Heart right ventricle (tissue), 16 donors: ENCODE measurements at places on chromosomes 2 and 18. TPM values are rescaled to one million over a fixed set of nuclear protein-coding genes. Genes with fewer than 3 reads are reported as not detected.
A peak's percentile ranks its signal among the peaks of the same experiment; 100 is the strongest.

PJVK gene
- 1.7 TPM for total RNA-seq

FEV gene
- total RNA-seq: not detected

ACTR2 gene
- 92.3 TPM for total RNA-seq

ABCG5 gene
- total RNA-seq: not detected

OR6B2 gene
- total RNA-seq: not detected

DNA sequence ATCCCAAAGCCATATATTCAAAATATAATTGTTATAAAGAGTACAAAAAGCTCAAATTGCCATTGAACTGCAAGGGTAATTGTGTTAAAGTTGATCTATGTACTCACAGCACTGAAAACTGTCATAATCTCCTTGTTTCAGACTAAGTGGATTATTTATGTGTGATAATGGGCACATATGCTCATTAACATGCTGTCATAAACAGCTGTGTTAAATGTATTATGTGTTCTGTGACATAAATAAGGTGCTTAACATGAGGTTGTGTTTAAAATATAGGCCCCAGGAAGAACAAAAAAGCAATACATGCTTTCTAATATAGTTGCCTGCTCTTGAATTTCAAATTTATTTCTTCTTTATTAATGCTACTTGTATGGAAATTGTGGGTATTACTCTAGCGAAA is 409.5 kb downstream of the DCC start:
- no peak for DNase-seq

- no peak for DNase-seq
These were observed 62.6 kb downstream of the ITGB6 start for GRCh38 chr2:160137464-160137863.

- no peak for DNase-seq
These were observed 66.7 kb downstream of the SKA1 start for GRCh38 chr18:50441501-50441900.

GRCh38 chr2:230052299-230052698 is 16.4 kb downstream of the SLC16A14 start:
- DNase-seq: no peak

DNA sequence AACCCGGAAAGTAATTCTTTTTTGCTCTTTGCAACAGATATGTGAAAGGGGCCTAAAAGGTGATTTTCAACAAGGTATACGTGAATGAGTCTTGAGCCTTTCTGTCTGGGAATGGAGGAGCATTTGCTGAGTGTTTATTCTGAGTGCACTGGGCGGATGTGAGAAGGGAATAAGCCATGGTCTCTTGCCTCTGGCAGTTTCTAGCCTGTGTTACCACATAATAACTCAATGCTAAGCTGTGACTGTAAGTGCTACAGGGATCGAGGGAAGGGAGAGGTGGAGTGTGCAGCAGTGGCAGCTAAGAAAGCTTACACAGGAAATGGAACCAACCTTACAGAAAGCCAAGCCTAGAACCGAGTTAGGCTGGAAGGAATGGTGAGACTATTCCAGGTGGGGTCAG is 444.3 kb downstream of the SLC4A3 start:
- DNase-seq: no peak

DNA sequence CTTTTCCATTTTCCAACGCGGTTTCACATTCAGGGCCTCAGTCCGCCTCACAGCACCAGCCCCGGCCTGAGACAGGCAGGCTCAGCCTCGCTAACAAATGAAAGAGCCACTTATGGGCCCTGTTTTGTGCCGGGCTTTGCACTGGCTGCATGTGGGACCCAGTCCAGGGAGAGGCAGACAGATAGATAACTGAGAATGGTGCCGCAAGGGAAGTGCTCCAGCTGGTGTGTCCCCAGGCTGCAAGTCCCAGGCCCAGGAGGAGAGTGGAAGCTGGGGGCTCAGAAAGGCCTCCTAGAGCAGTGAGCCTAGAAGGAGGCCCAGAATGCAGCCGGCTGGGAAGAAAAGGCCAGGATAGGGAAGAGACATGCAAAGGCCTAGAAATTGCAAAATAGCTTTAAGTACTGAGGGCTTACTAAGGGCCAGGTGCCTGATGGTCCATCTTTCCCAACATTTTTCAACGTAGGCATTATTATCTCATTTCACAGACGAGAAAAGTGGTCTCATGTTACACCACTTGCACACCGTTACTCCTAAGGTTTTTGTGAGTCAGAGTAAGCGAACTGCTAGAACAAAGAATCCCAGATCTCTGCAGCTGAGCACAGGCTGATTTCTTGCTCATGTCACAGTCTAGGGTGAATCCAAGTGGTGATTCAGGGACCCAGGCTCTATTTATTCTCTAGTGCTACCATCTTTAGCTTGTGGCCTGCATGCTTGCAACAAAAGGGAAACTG is 26.0 kb downstream of the ADRA2B start:
- no peak for DNase-seq

DNA sequence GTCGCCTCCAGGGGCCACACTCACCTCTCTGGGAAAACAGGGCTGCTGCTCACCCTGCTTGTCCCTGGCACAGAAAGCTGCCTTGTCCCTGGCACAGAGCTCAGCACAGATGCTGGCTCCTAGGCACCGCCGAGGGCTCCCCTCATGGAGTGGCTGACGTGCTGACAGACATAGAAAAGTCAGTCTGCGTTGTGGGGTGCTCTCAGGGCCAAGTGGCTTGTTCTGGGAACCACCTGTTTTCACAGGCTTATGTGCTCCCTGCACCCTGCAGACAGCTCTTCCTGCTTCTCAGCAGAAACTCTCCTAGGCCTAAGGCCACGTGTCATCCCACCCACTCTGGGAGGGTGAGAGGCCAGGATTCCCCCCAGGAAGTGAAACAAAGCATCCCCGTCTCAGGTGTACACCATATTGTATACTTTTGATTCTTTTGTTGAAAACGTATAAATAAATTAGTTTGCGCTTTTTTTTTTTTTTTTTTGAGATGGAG is 84.7 kb upstream of the TMEM200C start:
- peak; percentile 17 for DNase-seq

DNA sequence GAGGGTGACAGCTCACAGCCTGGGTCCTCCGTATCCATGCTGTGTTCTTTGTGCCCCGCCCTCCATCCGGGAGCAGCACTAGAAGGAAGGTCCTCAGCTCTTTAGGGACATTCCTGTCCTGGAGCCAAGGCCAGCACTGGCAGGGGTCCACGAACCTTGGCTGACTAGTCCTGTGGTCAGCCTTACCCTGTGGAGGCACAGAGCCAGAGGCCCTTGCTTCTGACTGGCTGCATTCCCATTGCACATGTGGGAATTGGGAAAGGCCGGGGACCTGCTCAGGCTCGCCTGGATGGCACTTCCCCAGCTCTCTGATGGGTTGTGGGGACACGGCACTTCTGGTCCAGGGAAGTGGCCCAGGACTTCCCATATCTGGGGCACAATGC is 24.9 kb upstream of the RHOB start:
- DNase-seq: peak; percentile 96

DNA sequence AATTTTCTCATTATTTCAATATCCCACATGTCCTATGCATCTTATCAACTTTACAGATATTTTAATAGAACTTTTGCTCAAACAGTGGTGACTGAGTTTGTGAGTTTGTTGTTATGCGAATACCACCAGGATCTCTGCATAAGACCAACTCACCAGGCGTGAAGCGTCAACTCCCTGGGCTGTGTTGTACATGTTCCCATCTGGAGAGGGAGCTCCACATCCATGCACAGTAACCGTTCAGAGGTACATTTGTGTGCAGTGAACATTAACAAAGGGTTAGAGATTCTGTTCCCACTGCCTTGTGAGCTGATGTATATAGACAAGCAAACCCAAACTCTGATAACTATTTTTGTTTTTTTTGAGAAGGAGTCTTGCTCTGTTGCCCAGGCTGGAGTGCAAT is 188.7 kb downstream of the MYT1L start:
- DNase-seq: no peak

- DNase-seq: no peak
These were observed 4.5 kb downstream of the GFPT1 start for GRCh38 chr2:69382547-69382946.
